Head of caudate nucleus (tissue), 42 donors: ENCODE measurements at places on chromosomes 16 and 17.

DNA sequence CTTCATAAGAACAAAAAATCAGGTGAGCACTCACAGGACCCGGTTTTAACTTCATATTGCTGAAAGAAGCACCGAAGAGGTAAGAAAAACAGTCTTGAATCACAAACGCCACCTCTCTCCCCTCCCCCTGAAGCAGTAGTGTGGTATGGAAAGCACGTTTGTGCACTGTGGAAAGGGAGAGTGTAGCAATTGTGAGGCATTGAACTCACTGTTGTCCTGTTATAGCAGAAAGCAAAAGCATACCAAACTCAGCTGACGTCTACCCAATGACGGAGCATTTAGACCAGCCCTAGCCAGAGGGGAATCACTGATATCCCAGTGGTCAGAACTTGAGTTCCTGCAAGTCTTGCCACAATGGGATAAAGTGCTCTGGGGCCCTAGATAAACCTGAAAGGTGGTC is 98.8 kb downstream of the DYNLRB2 start:
- DNase-seq: no peak

DNA sequence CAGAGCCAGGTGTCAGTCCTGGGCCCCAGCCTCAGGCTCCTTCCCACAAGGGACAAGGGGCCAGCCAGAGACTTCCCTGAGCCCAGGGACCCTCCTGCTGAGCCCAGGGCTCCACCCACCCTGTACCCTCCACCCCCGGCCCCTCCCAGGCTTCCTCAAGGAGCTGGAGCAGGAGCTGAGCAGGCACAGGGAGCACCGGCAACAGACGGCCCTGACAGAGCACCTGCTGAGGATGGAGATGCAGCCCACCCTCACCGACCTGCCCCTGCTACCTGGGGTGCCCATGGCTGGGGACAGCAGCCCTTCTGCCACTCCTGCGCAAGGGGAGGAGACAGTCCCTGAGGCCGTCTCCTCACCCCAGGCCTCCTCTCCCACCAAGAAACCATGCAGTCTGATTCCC is 4.5 kb downstream of the SCRN2 start:
- DNase-seq: no peak

DNA sequence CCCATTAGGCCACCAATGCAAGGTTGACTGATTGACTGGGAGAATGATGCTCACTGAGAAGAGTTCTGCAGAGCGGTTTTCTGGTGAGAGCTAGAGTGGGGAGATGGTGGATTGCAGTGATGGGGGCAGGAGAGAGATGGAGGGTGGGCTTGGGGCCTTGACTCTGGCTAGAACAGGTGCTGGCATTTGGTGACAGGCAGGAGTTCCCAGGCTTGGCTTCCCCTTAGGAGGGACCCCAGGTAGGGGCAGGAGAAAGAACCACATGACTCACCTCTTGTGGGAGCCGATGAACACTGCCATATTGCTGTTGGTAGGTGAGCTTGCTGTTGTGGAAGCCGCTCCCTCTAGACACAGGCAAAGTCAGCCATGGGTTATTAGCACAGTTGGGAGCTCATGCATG is 8.0 kb downstream of the CD300LB start:
- no peak for DNase-seq

- no peak for DNase-seq
These were observed 931 bp upstream of the CPHXL start for GRCh38 chr16:75727221-75727620.

GRCh38 chr16:80273635-80274538 is 266.9 kb upstream of the DYNLRB2 start:
- no peak for DNase-seq
